ENCODE measurements at places on chromosomes 12 and 14.
A peak's percentile ranks its signal among the peaks of the same experiment; 100 is the strongest.

DNA sequence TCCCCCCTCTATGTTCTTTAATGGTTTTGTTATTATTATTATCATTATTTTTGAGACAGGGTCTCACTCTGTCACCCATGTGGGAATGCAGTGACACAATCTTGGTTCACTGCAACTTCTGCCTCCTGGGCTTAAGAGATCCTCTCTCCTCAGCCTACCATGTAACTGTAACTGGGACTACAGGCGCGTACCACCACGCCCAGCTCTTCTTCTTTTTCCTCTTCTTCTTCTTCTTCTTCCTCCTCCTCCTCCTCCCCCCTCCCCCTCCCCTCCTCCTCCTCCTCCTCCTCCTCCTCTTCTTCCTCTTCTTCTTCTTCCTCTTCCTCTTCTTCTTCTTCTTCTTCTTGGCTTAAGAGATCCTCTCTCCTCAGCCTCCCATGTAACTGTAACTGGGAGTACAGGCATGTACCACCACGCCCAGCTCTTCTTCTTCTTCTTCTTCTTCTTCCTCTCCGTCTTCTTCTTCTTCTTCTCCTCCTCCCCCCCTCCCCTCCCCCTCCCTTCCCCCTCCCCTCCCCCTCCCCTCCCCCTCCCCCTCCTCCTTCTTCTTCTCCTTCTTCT, 5.4 kb upstream of the KRT7 start:
- DNase-seq, result no peak

GRCh38 chr12:132711080-132711843, 620 bp downstream of the PGAM5 start:
- peak; percentile 39 for DNase-seq

- no peak for DNase-seq
Measured at GRCh38 chr14:99187858-99188257, 84.1 kb downstream of the BCL11B start.

DNA sequence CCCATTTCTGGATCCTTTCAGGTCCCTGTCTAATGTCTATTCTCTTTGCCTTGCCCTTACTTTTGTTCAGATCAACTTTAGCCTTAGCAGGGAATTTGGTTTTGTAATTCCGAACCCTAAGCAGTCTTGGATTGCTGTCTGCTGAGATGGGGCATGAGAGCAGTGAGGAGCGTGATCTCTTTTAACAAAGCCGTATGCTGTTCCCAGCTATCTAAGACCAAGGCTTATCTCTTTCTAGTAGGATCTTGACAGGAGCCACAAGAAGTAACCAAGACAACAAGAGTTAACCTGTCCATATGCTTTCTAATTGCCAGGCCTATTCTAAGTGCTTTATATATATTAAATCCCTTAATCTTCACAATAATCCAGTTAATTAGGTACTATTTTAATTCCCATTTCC, 4.5 kb upstream of the DHRS7 start:
- no peak for DNase-seq

- DNase-seq, result no peak
Measured at GRCh38 chr14:32366256-32366879, 37.3 kb downstream of the AKAP6 start.

- DNase-seq, result no peak
Measured at GRCh38 chr12:9961106-9961505, 10.1 kb upstream of the CLEC12A start.

GRCh38 chr14:105854600-105855245, 328.3 kb downstream of the TMEM121 start:
- DNase-seq, result no peak

GRCh38 chr12:130157998-130158753, 4.1 kb upstream of the FZD10 start:
- DNase-seq, result no peak

DNA sequence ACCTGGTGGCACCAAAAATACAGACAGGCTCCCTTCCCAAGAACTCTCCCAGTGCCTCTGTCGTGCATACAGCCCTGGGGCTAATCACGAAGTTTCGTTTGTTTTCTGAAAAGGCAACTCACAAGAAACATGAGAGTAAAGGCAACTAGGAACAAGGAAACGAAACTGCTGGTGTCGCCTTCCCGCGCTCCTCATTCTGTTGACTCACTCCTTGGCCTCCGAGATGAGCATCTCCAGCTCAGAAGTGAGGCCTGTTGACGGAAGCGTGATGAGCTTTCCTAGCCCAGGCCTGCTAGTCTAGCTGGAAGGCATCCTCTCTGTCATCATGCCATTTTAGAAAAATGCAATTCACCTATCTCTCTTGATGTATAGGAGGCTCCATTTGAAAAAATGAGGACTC, 50.5 kb downstream of the TTC9 start:
- peak; percentile 88 for DNase-seq

- no peak for DNase-seq
Measured at GRCh38 chr14:72796935-72797334, 97.0 kb downstream of the DPF3 start.

DNA sequence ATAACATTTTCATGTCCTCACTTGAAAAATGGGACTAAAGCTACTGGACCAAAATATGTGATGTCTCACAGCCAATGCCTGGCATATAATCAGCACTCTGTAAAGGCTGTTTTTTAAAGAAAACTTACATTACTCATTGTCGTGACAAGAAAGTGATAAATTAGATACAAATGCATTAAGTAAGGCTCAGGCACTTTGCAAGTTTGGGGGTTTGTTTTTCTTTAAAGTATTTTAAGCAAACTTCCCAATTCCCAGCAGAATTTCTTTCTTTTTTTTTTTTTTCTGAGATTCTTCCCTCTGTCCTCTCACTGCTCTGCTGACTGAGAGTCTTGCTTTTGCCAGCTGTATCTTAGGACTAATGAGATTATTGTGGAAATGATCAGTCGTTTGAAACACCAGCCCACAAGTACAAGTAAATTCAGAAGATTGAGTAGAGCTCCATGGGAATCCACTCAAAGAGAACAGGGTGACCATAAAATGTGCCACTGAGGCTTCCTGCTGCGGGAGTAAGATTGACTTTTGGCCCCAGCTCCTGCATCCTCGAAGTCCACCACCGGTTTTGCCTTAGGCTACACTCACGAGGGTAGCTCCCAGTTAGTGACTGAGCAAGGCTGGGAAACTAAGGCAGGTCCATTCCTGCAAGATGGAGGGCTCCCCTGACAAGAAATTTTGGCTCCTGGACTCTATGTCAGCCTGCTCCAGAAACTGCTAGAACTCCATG, 82.8 kb downstream of the TMTC1 start:
- DNase-seq, result no peak

DNA sequence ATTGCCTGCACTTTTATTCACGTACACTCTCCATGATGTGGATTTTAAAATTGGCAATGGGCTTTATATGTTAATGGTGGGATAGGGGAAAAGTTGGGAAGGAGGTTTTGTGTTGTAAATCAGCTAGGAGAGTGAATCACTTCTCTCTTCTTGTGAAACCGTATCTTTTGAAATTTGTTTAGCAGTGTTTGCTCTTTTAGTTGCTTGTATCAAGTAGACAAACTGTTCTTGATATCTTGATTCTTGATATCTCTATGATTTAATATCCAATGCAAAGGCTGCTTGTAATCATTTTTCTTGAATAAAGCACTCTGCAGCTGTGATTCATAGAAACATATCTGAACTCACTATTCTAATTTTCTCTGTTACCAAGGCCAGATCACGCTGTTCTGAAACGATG, 615.1 kb downstream of the CCER1 start:
- no peak for DNase-seq

DNA sequence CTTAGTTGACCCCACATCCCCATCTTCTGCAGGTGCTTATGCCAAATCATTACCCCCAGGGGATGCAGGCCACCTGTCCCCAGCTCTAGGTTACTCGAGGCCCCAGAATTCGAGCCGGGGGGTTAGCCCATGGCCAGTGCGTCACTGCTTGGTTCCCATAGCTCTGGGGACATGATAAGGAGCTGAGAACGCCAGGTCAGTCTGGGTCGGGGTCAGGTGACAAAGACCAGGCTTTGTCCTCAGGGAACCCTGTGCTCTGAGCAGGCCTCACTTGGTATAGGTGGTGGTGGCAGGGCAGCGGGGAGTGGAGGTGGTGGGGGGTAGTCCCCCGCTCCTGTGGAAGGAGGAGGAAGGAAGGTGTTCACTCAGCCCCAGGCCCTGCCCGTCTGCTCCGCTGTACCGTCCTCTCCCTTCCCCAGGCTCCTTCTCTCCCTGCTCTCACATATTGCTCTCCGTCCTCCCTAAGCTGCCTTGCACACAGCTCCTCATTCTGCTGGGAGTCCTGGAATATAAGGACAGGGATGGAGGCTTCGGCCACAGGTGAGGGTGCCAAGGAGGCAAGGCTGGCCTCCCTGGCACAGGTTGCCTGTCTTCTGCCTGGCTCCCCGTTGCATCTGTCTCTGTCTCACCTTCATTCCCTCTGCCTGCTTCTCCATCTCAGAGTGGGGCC, 2.0 kb upstream of the MYH6 start:
- DNase-seq, result no peak

DNA sequence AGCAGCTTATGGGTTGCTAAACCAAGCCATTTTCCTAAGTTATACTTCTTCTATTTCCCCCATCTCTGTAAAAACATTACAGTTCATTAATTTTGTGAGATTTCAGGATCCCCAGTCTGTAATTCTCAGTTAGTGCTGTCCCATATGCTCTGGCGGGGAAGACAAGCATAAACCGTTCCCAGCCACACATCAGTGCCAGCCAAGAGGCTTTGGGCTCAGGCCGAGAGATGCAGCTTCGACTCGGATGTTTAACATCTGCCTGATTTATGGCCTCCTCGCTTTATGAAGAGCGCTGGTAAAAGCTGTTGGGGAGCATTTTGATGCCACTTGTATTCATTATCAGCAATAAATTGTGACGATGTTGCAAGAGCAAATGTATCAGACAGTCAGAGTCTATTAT, 349.1 kb upstream of the CCDC196 start:
- DNase-seq, result no peak

GRCh38 chr14:65926935-65927700, 514.6 kb downstream of the FUT8 start:
- no peak for DNase-seq

- peak; percentile 75 for DNase-seq
Measured at GRCh38 chr12:83823386-83824045, 1089.1 kb downstream of the SLC6A15 start.

- DNase-seq, result peak; percentile 6
Measured at GRCh38 chr12:87413784-87414183, 615.4 kb downstream of the C12orf50 start.
